ENCODE measurements at places on chromosomes 6 and 20.

DNA sequence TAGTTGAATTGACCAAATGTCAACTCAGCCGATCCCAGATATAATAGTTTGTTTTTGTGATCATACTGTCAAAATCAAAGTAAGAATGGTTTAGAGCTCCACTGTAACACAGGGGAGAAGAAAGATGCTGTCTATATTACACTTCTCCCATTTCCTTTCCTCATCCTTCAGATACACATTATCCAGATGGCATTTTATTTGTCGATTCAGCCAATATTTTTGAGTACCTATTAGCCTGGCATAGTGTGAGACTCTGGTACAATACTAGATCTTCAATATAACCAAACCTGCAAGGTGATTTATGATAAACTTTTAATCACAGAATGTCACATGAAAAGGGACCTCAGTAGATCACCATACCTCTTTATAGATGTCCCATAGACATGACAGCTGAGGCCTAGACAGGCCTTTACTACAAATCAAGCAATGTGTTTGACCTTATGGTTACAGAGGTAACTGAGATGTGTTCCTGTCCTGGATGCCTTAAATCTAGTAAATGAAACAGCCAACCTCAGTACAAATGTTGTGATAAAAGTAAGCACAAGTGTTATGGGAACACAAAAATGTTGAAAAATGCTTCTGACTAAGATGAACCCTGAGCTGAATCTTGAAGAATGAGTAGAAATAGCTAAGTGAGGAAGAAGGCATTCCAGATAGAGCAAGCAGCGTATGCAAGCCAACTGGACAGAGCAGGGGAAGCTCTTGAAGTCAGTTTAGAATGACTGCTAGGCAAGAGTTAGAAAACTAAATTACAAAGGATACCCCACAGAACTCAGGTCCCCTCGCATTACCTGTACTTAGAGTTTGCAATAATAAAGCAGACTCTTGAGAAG lies 1.9 kb downstream of the FBXO9 start:
- DNase-seq, result no peak

- no peak for DNase-seq
Observed at GRCh38 chr20:50730765-50731054, 670 bp upstream of the PARD6B start.

GRCh38 chr20:59069026-59069425 lies 26.4 kb upstream of the PRELID3B start:
- no peak for DNase-seq

DNA sequence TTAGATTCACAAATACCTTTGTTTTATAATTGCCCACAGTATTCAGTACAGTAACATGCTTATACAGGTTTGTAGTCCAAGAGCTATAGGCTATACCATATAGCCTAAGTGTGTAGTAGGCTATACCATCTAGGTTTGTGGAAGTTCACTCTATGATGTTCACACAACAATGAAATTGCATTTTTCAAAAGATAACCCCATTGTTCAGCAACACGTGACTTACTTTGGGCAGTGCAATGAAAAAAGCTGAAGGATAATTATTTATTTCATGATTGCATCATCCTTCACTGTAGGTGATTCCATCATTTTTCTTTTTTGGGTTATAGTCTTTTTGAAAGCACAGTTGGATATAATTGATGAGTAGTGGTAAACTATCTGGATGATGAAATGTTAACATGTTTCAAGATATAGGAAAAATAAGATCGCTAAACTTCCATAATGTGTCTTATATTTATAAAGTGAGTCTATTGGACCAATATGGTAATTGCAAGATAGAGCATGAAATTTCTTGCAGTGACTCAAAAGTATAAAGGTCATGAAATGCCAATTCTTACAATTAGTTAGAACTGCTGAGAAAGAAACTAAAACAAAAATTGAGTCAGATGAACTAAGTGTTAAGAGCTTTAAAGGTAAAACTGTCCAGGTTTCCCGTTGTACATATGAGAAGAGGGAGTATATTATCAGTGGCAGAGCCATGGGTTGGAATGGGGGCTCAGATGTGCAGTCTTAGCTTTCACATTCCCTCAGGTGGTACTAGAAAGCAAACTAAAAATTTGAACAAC lies 164.4 kb downstream of the ZFAND3 start:
- no peak for DNase-seq

- no peak for DNase-seq
Observed at GRCh38 chr6:111909238-111909637, 36.0 kb upstream of the FYN start.

DNA sequence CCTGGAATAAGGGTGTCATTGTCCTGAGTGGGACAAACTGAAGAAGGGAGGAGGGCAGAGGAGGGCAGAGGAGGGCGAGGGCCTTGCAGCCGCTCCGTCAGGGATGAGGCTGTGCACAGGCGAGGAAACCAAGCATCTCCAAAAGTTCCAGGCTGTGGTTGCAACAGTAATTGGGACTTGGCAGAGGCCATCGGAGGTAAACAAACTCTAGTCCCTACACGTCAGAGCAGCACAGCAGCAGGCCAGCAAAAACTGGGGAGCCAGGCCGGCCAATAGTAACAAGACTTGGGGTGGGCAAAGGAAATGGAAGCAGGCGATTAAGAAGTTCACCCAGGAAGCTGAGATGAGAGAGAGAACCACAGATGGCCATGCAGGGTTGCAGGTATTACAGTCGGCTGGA lies 142.8 kb downstream of the SMOC2 start:
- DNase-seq, result no peak

- DNase-seq, result no peak
Observed at GRCh38 chr6:491233-491632, 99.7 kb downstream of the IRF4 start.

- DNase-seq, result no peak
Observed at GRCh38 chr6:82484737-82485626, 121.4 kb downstream of the TPBG start.

DNA sequence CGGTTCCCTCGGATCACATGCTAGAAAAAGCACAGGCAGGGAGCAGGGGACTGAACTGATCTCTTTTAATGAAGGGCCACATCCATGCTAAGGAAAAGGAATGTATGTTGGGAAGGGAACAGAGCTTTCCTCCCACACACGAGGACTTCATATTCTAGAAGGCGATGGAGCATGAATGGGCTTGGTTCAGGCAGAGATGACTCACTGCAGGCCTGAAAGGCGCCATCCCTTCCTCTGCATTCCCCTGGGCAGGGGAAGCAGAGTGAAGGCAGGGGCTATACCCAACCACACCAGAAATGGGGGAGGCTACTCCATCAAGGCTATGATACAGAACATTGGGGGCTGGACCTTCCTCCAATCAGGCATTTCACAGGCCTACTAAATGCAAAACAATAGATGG lies 30.6 kb downstream of the ELMO2 start:
- DNase-seq, result no peak

DNA sequence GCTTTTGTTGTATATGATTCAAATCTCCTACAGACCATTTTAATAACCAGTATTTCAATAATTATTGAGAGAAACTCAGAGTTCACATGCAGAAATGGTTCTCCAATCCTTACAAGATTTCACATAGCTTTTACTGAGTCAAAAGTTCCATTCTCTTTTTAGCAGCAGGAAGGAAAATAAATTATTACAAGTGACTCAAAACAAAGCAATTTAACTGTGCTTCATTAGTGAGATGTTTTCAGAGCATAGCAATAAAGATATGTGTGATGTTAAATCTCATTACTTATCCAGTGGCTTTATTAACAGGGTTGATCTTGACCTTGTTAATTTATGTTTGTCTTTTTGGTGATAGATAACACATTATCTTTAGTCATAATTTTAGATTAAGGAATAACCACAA lies 22.0 kb downstream of the KIF13A start:
- DNase-seq, result no peak

GRCh38 chr20:36084897-36085613 lies 69.5 kb upstream of the EPB41L1 start:
- DNase-seq, result no peak

GRCh38 chr6:84422380-84422968 lies 195.0 kb upstream of the CEP162 start:
- peak; percentile 10 for DNase-seq

- no peak for DNase-seq
Observed at GRCh38 chr6:5817869-5818268, 188.9 kb downstream of the NRN1 start.

DNA sequence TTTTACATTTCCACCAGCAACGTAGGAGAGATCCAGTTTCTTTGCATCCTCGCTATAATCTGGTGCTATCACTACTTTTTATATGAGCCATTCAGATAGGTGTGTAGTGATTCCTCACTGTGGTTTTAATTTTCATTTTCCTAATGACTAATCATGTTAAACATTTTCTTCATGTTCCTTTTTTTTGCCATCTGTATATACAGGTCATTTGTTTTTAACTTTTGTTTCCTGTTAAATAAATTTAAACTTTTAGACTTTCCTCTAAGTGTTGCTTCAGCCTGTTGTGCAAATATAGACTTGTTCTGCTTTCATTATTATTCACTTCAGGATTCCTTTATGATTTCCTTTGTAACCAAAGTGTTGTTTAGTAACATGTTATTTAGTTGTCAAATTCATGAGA lies 697.4 kb downstream of the PTPRT start:
- DNase-seq, result no peak

DNA sequence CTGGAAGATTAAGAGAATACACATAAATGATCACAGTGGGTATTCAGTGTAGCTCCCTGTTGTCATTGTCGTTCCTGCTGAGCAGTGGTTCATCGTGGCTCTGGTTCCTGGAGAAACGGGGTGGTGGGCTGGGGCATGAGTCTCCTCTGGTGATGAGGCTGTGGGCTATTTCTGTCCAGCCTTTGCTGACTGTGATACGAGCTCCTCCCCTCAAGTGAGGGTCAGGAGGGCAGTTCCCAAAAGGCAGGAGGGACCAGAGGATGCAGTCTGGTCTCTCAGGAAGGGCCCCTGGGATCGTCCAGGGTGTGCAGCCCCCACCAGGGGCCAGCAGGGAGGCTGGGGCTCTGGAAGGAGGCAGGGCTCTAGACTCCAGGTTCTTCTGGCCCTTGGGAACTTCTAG lies 31.1 kb upstream of the DLGAP4 start:
- no peak for DNase-seq

DNA sequence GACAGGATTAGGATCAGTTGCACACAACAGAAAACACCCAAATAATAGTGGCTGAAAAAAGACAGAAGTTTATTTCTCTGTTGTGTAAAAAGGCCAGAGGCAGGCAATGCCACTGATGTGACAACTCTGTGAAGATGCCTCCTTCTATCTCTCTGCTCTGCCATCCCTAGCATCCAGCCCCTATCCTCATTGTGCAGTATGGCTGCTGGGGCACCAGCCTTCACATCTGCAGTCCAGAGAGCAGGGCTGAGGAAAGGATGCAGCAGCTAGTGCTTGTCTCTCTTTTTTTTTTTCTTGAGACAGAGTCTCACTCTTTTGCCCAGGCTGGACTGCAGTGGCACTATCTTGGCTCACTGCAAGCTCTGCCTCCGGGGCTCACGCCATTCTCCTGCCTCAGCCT lies 6.4 kb upstream of the ADA start:
- DNase-seq, result no peak

- no peak for DNase-seq
Observed at GRCh38 chr6:139981066-139981624, 606.7 kb upstream of the CITED2 start.

GRCh38 chr20:39533858-39534257 lies 571.7 kb downstream of the DHX35 start:
- no peak for DNase-seq

DNA sequence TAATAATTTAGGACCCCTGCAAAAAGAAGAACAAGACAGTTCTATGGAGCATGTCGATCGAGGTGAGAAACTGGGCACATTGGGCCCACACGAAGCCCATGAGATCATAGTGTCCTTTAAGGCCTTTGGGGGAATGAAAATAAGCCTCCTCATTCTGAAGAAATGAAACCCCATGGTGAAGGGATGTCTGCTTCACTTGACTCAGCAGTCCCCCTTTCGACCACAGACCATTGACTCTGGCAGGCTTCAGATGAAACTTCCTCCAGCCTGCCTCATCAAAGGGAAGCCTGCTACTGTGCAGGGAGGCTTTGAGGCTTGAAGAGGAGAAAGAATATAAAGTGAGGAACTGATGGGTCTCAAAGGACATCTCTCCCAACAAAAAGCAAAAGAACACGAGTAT lies 144.2 kb upstream of the FBXL4 start:
- DNase-seq, result no peak

- DNase-seq, result no peak
Observed at GRCh38 chr6:119310486-119311036, 39.0 kb downstream of the MAN1A1 start.

- DNase-seq, result no peak
Observed at GRCh38 chr6:23561732-23562131, 564.3 kb upstream of the NRSN1 start.

DNA sequence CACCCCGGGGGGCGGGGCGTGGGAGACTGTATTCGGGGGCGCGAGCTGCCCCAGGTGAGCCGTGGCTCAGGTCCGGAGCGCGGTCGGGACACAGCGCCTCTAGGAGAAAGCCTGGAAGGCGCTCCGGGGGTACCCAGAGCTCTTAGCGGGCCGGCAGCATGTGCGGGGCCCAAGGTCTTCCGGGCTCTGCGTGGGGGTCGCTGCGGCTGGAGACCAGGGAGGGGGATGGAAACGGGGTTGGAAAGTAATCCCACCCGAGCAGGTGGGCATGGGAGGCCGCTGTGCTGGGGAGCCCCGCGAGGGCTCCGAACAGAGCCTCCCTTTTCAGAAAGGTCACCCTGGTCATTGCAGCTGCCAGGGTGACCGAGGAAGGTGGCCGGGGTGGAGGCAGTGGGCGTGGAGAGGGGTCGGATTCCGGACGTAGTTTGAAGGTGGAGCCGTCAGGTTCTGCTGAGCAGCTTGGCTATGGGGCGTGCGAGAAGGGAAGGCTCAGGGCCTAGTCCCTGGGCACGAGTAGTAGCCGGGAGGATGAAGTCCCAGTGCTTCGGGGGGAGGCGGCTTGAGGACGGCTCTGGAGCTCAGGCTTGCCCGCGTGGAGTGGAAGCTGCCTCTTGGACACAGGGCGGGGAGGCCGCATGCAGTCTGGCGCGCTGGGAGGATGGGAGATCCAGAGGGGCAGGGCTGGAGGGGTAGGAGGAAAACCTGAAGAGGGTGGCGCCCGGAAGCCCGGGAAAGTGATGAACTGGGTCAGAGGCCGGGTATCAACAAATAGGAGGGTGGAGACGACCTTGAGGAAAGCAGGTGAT lies at the start of gene SIRT5:
SIRT5 (plus strand) TSS at position 31 of the 806 bp plus-strand sequence. CDS start 9,510 bp downstream, outside the sequence.
- peak; percentile 68 for DNase-seq

DNA sequence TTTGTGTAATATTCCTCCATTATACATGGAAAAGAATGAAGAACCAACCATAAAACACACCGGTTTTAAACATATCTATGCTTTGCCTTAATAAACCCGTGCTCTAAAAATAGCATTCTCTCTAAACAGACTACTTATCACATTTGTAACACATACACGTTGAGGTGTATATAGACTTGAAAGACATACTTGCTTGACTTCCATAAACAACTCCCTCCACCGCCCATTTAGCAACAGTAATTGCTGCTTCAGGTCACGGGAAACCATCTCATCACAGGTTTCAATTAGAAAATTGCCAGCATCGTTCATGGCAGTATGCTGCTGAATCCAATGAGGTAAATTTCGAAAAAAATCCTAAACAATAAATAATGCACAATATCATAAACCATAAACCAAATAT lies 174.0 kb downstream of the SYNE1 start:
- DNase-seq, result no peak

Data from activated T-cell treated with anti-CD3 and anti-CD28 coated beads for 48 hours (primary cell).